Sigmoid colon (tissue), 7 donors: ENCODE measurements at places on chromosomes 7 and 10. TPM values are rescaled to one million over a fixed set of nuclear protein-coding genes. Genes with fewer than 3 reads are reported as not detected.
A peak's percentile ranks its signal among the peaks of the same experiment; 100 is the strongest.

Gene SMKR1
- not detected for total RNA-seq

- no peaks in the 10 kb centered on the region for H3K27me3 ChIP-seq
- no peak overlapping the region for H3K27ac ChIP-seq
- H3K36me3 ChIP-seq: no peaks in the 10 kb centered on the region
- DNase-seq: no peak
- no peak overlapping the region for H3K4me3 ChIP-seq
Measured at GRCh38 chr7:151721694-151722093, 155.2 kb downstream of the PRKAG2 start.

DNA sequence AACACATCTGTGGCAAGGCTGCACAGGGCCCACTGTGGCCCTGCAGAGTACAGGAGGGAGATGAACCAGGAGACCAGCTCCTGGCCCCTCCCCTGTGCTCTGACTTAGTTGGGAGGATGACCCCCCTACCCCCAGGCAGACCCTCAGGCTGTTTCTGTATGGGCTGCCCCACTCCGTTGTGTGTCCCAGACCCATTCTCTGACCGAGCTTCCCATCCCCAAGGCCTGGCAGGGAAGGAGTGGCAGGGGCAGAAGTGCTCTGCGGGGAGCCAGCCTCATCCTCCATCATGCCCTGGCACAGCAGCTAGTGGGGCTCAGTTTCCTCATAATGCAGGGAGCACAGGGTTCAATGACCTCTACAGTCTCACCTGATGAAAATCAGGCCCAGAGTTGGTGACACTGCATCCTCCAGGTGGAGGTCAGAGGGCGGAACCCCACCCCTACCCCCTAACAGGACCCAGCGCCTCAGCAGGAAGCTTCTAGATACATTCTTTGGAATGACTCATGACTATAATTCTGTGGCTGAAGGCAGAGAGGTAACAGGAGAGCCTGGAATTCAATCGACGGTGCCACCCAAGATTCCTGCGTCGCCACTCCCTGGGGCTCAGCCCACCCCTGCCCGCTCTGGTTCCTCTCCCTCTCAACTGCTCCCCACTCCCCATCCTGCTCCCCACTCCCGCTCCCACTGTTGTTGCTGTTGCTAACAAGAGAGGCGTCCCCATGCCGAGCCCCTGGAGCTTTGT lies 18.2 kb downstream of the PODXL start:
- peak overlapping the region; percentile 74 for H3K27ac ChIP-seq
- DNase-seq: peak; percentile 50
- H3K4me1 ChIP-seq: peaks cover 3% of the 10 kb centered on the region
- H3K4me3 ChIP-seq: no peak overlapping the region
- no peaks in the 10 kb centered on the region for H3K36me3 ChIP-seq

Gene COL26A1
- total RNA-seq: not detected

DNA sequence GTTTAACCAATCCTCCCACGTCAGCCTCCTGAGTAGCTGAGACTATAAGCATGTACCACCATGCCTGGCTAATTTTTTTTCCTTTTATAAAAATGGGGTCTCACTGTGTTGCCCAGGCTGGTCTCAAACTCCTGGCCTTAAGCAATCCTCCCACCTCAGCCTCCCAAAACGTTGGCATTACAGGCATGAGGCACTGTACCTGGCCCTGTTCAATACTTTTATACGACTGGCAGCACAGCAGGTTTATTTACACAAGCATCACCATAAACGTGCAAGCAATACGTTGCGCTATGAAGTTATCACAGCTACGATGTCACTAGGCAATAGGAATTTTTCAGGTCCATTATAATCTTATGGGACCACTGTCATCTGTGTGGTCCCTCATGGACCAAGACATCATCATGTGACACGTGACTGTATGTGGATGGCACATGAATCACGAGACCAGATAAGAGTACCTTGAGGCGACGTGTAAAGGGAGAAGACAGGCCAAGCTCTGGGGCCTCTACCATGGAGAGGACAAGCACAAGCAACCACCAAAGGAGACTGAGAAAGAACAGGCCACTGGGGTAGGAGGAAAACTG lies 34.5 kb upstream of the SLC18A3 start:
- H3K36me3 ChIP-seq: no peaks in the 10 kb centered on the region
- H3K4me1 ChIP-seq: no peaks in the 10 kb centered on the region
- H3K27ac ChIP-seq: no peak overlapping the region
- H3K4me3 ChIP-seq: no peak overlapping the region

GRCh38 chr10:33419311-33419710 lies 84.8 kb upstream of the NRP1 start:
- no peak for DNase-seq
- H3K36me3 ChIP-seq: no peaks in the 10 kb centered on the region
- no peak overlapping the region for H3K27ac ChIP-seq
- H3K4me3 ChIP-seq: no peak overlapping the region
- peaks cover 10% of the 10 kb centered on the region for H3K4me1 ChIP-seq

DNA sequence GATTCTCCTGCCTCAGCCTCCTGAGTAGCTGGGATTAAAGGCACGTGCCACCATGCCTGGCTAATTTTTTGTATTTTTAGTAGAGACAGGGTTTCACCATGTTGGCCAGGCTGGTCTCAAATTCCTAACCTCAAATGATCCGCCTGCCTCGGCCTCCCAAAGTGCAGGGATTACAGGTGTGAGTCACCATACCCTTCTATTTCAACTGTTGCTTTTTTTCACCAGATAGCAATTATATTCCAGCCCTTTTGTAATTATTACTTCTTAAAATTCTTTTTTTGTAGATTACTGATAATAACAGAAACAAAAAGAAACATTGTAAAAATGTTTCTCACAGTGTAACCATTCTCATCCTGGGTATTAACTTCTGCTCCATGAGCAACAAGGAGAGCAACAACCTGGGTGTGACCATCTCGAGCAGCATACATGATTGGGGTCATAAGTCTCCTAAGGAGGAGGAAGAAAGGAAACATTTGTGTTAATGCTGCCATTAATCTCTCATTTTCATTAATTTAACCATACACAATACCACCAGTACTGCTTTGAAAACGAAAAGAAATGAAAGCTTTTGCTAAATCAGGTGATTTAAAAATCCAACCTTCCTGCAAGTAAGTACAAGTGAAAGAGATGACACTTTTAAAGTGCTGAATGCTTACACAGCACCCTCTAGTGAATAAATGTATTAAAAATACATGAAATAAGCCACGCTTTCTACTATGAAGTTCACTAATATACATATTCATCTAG lies 41.8 kb downstream of the ASZ1 start:
- H3K4me1 ChIP-seq: no peaks in the 10 kb centered on the region
- H3K36me3 ChIP-seq: no peaks in the 10 kb centered on the region
- no peak overlapping the region for H3K27ac ChIP-seq

GRCh38 chr7:50449501-50449880 lies 659 bp downstream of the FIGNL1 start:
- peaks cover 14% of the 10 kb centered on the region for H3K4me1 ChIP-seq
- peak overlapping the region; percentile 79 for H3K27ac ChIP-seq
- no peak for DNase-seq
- H3K36me3 ChIP-seq: peaks cover 27% of the 10 kb centered on the region
- H3K4me3 ChIP-seq: peak overlapping the region; percentile 92

Gene DNAJB6
- 145 TPM for total RNA-seq

Gene HACD1
- 85.3 TPM for total RNA-seq

DNA sequence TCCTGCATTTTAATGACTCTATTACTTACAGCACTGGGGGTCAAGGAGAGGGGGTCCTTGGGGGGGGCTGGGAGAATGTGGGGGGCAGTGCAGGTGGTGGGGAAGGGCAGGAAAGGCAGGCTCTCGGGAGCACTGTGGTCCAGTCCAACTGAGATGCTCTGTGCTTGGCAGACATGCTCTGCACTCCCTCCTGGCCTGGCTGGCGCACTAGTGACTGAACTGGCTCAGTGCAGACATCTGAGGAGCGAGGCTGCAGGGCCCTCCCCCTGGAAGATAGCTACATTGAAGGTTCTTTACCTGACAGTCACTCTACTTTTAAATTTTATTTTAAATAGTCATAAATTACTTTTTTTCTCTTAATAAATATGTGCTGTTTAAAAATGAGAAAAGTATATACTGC lies 105.7 kb downstream of the NEURL1 start:
- DNase-seq: no peak
- no peak overlapping the region for H3K4me3 ChIP-seq

DNA sequence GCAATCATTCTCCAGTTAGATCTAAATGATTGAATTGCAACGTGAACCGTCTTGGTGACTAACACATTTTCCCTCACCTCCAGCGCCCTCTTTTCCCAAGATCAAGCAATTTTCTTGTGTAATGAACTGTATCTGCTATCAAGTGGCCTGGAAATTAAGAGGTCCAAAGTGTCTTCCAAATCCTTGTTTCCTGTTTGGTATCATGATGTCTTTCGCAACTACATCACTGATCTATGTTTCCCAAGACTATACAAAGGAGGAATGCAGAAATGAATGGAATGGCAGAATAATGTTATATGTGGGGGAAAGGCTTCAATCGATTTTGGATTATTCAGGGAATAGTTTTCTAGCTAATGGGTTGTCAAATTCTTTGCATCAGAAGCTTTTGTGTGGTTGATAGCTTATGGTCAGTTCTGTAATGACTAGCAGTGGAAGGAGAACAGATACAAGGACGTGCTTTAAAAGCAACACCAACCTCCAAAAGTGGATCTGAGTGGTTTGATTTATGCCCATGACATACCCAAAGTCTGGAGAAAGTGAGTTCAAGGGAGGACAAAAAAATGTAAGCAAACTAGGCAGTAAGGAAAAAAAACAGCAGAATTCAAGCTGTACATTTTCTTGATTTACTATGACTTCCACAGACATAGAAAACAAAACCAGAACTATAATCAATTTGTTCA lies 14.6 kb upstream of the ZEB1 start:
- peaks cover 6% of the 10 kb centered on the region for H3K4me1 ChIP-seq
- no peaks in the 10 kb centered on the region for H3K27me3 ChIP-seq
- DNase-seq: no peak
- H3K36me3 ChIP-seq: no peaks in the 10 kb centered on the region
- no peak overlapping the region for H3K27ac ChIP-seq
- no peak overlapping the region for H3K4me3 ChIP-seq

DNA sequence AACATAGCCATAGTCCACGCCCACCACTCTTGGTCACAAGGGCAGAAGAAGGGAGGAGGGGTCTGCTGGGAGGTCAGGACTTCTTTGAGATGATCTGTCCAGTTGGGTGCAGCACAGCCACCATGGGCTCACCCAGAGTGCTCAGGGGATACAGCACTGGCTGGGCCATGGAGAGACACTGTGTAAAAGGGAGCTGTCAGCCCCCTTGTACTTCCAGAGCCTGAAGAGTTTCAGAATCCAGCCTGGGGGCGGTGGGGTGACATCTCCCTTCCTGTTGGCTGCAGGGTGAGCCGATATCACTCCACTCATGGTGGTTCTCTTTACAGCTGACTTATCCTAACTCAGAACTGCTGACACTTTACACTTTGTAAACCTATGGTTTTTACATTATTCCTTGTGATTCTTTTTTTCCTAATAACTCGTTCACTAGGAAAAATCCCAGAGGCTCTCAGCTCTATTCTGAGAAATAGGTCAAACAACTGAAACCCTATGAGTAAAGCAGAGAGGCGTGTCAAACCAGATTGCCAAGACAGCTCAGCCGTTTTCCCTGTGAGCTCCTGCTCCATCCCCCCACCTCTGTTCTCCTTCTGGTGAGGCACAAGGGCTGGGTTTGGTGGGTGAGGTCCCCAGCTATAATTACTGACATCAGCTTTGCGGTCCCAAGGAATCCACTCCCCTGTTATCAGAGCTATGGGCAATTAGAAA lies 3.2 kb upstream of the MRPS24 start:
- H3K27ac ChIP-seq: peak overlapping the region; percentile 57
- no peaks in the 10 kb centered on the region for H3K27me3 ChIP-seq
- peaks cover 16% of the 10 kb centered on the region for H3K4me1 ChIP-seq
- peak; percentile 81 for DNase-seq
- peaks cover 22% of the 10 kb centered on the region for H3K36me3 ChIP-seq
- no peak overlapping the region for H3K4me3 ChIP-seq

GRCh38 chr10:123398756-123399155 lies 244.6 kb downstream of the BUB3 start:
- no peak overlapping the region for H3K27ac ChIP-seq
- no peak for DNase-seq
- no peaks in the 10 kb centered on the region for H3K4me1 ChIP-seq
- no peak overlapping the region for H3K4me3 ChIP-seq

GRCh38 chr10:81414038-81414437 lies 461.0 kb upstream of the NRG3 start:
- H3K27ac ChIP-seq: no peak overlapping the region
- no peaks in the 10 kb centered on the region for H3K4me1 ChIP-seq
- H3K4me3 ChIP-seq: no peak overlapping the region

Gene PROSER2
- 1.8 TPM for total RNA-seq

- H3K4me3 ChIP-seq: no peak overlapping the region
- no peaks in the 10 kb centered on the region for H3K36me3 ChIP-seq
- no peak for DNase-seq
- H3K4me1 ChIP-seq: peaks cover 18% of the 10 kb centered on the region
- no peaks in the 10 kb centered on the region for H3K27me3 ChIP-seq
Measured at GRCh38 chr10:3948843-3949242, 163.8 kb upstream of the KLF6 start.

DNA sequence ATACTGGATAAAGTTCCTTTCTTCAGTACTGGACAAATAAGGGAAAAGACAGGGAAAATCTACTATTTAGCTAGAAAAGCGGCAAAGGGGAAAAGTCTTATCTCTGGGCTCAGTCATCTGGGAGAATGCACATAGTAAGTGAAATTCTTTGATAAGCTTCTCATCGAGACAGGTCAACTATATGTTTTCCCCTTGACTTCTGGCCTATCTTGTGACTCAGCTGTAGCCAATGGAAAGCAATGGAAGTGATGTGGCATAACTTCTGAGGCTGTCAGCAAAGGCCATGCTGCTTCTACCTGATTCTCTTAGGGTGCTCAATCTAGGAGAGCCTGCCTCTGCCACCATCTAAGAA lies 91.9 kb downstream of the PCGF5 start:
- no peak overlapping the region for H3K27ac ChIP-seq
- no peaks in the 10 kb centered on the region for H3K27me3 ChIP-seq
- DNase-seq: no peak
- H3K4me1 ChIP-seq: no peaks in the 10 kb centered on the region

DNA sequence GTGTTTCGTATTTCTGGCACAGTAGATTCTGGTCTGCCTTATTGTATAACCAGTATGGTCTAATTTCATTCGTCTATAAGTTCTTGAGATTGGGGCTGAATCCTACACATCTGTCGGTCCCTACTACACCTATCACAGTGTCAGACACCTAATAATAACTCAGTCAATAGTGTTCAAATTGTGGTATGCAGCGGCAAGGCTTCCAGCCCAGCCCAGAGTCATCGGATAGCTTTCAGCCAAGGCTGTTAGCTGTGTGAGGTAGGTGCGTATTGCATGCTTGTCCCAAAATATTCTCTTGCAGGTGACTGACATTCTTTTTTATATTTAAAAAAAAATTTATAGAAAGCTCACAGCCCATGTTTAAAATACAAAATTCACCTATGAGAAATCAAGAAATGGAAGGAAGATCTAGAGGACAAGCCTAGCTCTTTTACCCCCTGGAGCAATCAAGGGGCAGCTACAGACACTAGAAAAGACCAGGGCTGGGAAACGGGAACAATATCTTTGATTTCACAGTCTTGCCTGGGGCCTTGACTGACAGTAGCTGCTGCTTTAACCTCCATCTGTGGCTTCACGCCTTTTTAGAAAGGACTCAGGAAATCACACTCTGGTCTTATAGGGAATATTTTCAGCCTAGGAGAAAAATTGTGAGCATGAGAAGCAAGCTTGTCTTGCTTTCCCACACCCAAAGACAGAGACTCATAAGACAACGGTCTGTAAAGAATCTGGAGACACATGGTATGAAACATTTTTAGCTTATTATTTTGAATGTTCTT lies 9.5 kb upstream of the ASB4 start:
- no peaks in the 10 kb centered on the region for H3K27me3 ChIP-seq
- no peak overlapping the region for H3K4me3 ChIP-seq
- DNase-seq: no peak
- H3K36me3 ChIP-seq: no peaks in the 10 kb centered on the region
- no peaks in the 10 kb centered on the region for H3K4me1 ChIP-seq
- H3K27ac ChIP-seq: no peak overlapping the region

Gene TAS2R3
- total RNA-seq: 3.8 TPM

Gene WNT2
- total RNA-seq: 0.27 TPM
